ENCODE measurements at places on chromosomes 16 and 17. TPM values are rescaled to one million over a fixed set of nuclear protein-coding genes. Genes with fewer than 3 reads are reported as not detected.

The CNTD1 gene
- not detected for total RNA-seq

The HIGD1B gene
- not detected for total RNA-seq

The LITAFD gene
- total RNA-seq = not detected

The GRAPL gene
- total RNA-seq = not detected

The UNC13D gene
- total RNA-seq = 13.7 TPM

The TMED6 gene
- total RNA-seq = under 0.01 TPM

The CCR7 gene
- total RNA-seq = not detected

The IL17C gene
- total RNA-seq = not detected

The PRR11 gene
- 1.4 TPM for total RNA-seq

The CAVIN1 gene
- 146 TPM for total RNA-seq

The KRT10 gene
- total RNA-seq = 8.5 TPM

The CSH2 gene
- not detected for total RNA-seq

The AGRP gene
- total RNA-seq = not detected

The TMC6 gene
- 78.7 TPM for total RNA-seq

The NAGS gene
- total RNA-seq = 11.8 TPM

The RTN4RL1 gene
- 0.34 TPM for total RNA-seq

The CHST6 gene
- 1.0 TPM for total RNA-seq

The MRTFB gene
- total RNA-seq = 7.5 TPM

The GJC1 gene
- 6.5 TPM for total RNA-seq

The RCVRN gene
- total RNA-seq = not detected

The PPY gene
- total RNA-seq = not detected

The EARS2 gene
- 49.5 TPM for total RNA-seq

The VWA3A gene
- total RNA-seq = not detected

The CXCL16 gene
- total RNA-seq = 37.5 TPM

The PNMT gene
- total RNA-seq = not detected

The MLKL gene
- 6.5 TPM for total RNA-seq

The COQ7 gene
- 25.1 TPM for total RNA-seq

The DPEP2 gene
- not detected for total RNA-seq
